Anterior cingulate cortex (tissue), 58 donors: ENCODE measurements at places on chromosomes 7 and 10.

DNA sequence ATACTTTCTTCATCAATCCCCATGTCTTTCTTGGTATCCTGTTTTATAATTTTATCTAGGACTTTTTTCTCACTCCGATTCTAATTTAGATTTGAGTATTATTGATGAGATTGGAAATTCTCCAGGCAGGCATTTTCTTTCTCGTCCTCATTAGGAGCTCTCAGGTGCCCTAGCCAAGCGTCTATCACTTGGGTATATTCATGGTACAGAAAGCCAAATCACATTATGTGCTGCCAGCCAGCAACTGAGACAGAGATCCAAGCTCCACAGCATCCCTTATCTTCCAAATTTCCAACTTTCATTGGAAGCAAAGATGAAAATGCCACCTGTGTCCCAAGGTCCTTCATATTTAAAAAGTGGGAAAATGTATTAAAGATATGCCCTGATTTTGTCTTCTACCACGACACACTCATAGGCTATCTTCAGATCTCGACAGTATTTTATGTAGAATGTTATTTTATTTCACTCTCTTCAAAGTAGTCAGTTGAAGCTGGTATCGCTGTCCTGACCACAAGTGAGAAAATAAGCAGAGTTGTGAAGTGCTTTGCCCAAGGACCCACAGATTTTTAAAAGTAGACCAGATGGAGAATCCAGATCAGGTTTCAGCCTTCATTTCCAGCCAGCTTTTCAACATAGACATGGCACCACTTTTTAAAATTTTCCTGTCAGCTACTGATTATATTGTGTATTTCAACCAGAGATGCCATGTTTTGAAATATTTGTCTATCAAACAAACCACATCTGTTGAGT is 773.4 kb downstream of the CNTNAP2 start:
- DNase-seq = no peak

- no peak for DNase-seq
These were observed 523.2 kb downstream of the GATA3 start for GRCh38 chr10:8577686-8578085.

- no peak for DNase-seq
These were observed 8.7 kb upstream of the PAPSS2 start for GRCh38 chr10:87650838-87651589.

- DNase-seq = no peak
These were observed 444 bp upstream of the TNPO3 start for GRCh38 chr7:129055294-129055816.

- DNase-seq = no peak
These were observed 7.5 kb upstream of the TBXAS1 start for GRCh38 chr7:139821349-139822105.

DNA sequence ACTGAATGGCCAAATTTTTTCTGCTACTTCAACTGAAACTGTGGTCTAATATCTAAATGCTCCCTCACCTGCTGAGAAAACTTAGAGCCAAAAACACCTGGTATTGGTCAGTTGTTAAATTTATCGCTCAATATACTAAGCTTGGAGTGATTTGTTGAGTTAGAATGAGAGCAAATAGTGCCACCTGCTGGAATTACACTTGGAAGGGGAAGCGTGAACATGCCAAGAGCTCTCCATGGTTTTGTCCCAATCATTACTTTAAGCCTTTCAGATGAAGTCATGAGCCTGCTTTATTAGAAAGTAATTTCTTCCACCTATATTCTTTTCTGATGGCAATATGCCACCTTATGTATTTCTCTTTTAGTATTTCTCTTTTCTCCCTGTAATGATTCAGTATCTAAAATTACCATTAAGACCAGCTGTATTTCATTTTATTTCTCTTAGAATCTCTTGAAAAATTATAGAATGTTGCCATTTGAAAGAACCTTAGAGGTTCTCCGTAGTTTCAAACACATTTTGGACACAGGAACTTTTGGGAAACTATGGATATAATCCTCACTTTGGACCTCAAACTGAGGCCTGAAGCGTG is 447.8 kb upstream of the C7orf33 start:
- no peak for DNase-seq

GRCh38 chr7:47934831-47935230 is 13.4 kb downstream of the PKD1L1 start:
- DNase-seq = no peak

- DNase-seq = no peak
These were observed 847 bp upstream of the SCIN start for GRCh38 chr7:12569673-12570072.

DNA sequence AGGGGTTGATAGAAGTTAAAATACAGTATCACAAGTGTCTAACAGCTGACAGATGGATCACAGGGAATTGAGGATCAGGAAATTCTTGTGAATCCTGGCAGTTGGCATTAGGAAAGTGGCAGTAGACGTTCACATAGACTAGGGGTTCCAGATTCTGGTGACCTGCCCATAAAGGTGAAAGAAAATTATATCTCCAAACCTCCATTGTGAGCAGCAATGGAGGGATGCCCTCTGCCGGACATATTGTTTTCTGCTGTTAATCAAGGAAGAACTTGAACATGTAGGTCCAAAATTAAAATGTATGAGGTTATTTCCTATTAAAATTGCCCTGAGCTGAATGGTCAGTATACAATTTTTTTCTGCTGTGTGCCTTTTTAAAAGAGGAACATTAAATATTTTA is 5.1 kb downstream of the NME8 start:
- DNase-seq = no peak

- no peak for DNase-seq
These were observed 343.7 kb upstream of the SEMA3A start for GRCh38 chr7:84538268-84538667.

DNA sequence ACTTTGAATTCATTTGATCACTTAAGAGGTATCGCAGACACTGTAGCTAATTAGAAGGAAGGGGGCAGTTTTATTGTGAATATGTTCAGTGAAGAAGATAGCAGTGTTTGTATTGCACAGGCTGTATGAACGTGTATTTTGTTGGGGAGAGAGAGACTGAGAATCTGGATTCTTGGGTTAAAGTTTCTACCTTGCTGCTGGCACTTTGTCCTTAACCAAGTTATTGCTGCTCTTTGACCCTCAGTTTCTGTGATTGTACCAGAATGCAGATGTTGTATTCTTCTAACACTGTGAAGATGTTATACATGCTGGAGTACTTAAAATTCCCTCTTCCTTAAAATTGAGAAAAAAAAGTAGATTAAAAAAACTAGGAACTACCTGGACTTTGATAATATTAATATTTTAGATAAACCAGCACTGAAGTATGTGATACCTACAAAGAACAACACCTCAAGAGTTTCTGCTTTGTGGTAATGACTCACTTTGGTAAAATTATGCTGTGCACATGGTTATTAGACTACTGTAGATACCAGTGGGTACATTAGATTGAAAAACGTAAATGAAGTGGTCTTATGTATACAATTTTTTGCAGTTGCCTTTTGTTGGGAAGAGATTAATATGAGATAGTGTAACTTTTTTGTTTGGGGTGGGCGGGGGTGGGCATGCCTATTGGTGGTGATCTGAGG is 321.3 kb downstream of the AUTS2 start:
- DNase-seq = no peak

DNA sequence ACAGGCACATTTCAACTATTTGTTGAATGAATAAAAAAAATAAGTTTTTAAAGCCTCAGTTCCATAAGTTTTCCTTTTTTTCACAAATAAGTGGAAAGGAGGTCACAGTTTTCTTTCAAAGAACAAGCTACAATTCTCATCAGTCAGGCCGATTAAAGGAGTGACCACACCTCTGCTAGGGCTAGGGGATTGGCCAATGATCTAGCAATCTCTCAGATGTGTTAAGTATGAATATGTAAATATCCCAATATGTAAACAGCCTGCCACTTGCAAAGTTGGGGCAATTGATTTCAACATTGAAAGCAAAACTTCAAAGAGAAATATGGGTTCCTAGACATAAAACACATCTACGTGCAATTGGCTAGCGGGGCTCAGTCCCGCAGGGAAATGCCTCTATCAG is 614.9 kb downstream of the KCNMA1 start:
- DNase-seq = no peak

DNA sequence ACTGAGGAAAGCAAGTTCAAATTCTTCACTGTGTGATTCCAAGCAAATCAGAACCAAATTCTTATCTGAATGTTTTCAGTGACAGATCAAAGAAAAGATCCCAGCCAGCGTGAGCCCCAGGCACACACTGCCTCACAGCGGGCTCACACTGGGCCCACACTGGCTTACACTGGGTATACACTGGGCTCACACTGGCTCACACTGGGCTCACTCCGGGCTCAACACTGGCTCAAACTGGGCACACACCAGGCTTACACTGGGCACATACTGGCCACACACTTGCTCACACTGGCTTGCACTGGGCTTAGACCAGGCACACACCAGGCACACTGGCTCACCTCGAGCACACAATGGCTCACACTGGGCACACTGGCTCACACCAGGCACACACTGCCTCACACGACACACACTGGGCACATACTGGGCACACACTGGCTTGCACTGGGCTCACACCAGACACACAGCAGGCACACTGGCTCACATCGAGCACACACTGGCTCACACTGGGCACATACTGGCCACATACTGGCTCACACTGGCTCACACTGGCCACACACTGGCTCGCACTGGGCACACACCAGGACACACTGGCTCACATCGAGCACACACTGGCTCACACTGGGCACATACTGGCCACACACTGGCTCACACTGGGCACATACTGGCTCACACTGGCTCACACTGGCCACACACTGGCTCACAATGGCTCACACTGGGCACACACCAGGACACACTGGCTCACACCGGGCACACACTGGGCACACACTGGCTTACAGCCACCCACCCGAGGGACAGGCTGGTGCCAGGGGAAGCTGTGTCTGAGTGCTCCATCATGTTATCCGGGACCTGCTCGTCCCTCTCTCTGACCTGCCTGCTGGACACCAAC is 156.3 kb downstream of the PTPRN2 start:
- no peak for DNase-seq

GRCh38 chr10:87715552-87716347 is 56.1 kb downstream of the PAPSS2 start:
- no peak for DNase-seq
